ENCODE measurements at places on chromosomes 2 and 18.
A peak's percentile ranks its signal among the peaks of the same experiment; 100 is the strongest.

- no peak for DNase-seq
Measured at GRCh38 chr2:62868947-62869346, 163.4 kb downstream of the EHBP1 start.

GRCh38 chr2:70616168-70616694, 62.6 kb upstream of the TGFA start:
- DNase-seq: no peak

DNA sequence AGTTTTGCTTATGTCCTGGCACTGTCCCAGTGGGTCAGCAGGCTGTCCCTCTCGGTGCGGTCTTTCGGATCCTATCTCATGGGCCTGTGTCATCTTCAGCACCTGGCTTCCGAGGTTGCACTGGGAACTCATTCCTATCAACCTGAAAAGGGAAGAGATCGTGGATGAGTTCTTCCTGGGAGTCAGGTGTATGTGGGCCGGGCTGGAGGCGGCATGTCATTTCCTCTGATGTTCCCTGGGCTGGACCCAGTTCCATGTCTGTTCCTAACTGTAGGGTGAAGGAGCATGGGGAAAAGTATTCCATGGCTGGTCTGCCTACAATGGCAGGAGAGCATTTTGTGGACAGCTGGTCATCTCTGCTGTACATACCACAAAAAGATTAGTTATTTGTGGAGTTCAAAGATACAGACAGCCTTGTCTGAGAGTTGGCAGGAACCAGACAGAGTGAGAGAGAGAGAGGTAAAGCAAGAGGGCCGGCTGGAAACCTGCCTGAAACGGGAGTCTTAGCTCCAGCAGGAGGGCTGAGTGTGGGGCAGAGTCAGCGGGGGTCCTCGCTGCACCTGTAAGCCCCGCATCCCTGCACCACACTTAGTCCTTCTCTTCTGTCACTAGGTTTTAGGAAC, 25.2 kb downstream of the FAM228A start:
- DNase-seq: no peak

DNA sequence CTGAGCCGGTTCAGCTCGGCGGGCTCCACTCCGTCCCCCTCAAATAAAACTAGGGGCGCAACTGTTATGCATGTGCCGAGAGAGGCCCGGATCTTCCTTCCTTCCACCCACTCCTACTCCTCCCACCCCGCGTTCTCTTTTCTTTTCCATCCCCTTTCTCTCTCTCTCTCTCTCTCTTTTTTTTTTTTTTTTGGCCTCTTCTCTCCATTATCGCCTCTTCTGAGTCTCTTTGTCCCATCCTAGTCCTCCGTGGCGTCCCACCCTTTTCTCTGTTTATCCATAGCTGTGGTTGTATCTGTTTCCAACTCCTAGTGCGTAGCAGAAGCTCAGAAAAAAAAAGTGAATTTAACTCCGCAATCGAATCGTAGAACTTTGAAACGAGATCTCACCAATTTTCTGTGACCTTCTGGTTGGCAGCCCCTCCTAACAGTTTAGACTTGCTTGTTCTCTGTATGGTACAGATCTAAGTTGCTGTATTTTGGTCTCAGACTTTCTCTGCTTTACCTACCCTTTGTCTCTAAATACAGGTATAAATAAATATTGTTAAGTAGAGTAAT, 3.6 kb downstream of the RAX start:
- no peak for DNase-seq

- DNase-seq: no peak
Measured at GRCh38 chr2:148853458-148853857, 21.6 kb upstream of the KIF5C start.

DNA sequence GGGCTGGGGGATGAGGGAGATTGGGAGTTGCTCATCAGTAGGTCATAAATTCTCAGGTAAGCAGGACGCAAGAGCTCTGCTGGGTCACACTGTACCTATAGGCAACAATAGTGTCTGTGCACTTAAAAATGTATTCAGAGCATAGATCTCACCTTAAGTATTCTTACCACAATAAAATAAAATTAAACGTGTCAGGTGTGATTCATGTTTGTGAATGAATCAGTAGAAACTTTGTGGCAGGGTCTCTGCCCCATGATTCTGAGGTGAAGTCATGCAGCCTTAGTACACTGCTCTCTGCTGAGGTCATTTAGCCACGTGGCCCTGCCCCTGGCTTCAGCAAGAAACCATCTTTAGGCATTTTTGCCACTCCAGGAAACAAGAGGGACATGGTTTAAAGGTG, 253.8 kb downstream of the FBXO15 start:
- no peak for DNase-seq

GRCh38 chr18:28365411-28365831, 188.5 kb upstream of the CDH2 start:
- peak; percentile 7 for DNase-seq

DNA sequence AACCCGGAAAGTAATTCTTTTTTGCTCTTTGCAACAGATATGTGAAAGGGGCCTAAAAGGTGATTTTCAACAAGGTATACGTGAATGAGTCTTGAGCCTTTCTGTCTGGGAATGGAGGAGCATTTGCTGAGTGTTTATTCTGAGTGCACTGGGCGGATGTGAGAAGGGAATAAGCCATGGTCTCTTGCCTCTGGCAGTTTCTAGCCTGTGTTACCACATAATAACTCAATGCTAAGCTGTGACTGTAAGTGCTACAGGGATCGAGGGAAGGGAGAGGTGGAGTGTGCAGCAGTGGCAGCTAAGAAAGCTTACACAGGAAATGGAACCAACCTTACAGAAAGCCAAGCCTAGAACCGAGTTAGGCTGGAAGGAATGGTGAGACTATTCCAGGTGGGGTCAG, 444.3 kb downstream of the SLC4A3 start:
- no peak for DNase-seq
